Posterior cingulate gyrus (tissue), 11 donors: ENCODE measurements at places on chromosomes 13 and 19.
A peak's percentile ranks its signal among the peaks of the same experiment; 100 is the strongest.

DNA sequence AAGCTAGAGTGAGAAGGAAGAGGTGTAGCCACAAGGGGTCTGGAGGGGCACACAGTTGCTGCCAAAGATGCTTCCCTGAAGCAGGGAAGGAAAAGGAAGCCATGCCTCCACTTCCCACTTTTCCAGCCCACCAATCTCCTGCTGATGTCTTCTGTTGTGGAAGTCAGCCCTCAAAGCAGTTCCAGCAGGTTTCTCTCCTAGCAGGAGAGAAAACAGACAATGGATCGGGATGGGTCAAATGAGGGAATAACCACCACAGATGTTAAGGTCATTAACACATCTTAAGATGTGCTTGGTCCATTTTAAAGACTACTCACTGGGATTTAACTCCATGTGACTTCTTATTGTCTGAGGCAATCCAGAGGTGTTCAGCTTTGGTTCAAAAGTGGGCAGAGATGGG is 284.1 kb upstream of the SOX21 start:
- no peak for DNase-seq

DNA sequence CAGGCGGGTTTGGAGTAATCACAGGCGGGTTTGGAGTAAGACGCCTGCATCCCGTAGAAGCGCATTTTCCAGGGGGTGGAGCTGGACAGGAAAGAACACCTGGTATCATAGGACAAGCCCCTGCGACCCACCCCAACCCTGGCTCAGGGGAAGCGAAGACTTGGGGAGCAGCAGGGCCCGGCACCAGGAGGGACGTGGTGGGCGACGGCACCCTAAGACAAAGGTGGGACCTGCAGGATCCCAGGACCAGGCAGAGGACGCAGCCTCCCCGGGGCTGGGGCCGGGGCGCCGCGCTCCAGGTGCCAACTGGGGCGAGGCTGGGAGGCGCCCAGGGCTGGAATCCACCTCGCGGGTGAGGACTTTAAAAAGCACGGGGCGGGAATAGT is 520 bp downstream of the ZNF600 start:
- DNase-seq, result no peak

GRCh38 chr13:72622546-72622945 is 104.9 kb downstream of the MZT1 start:
- DNase-seq, result no peak

DNA sequence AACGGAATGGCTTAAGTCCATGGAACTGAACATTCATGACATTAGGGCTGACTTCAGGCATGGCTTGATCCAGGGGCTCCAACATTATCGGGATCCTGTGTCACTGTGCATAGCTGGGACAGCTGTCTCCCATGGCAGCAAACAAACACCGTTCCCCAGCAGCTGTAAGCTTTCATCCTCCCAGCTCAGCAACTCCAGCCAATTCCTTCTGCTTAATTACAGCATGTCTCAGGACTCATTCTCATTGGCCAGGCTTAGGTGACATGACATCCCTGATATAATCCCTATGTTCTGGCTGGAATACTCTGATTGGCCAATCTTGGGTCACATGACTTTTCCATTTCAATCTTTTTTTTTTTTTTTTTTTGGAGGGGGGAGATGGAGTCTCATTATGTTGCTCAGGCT is 10.9 kb upstream of the TLE5 start:
- no peak for DNase-seq

GRCh38 chr13:109974354-109974753 is 188.0 kb upstream of the IRS2 start:
- DNase-seq, result no peak

- DNase-seq, result peak; percentile 36
Observed at GRCh38 chr13:20136781-20137703, 23.8 kb downstream of the GJA3 start.
